ENCODE measurements at places on chromosomes 12 and 14.
A peak's percentile ranks its signal among the peaks of the same experiment; 100 is the strongest.

GRCh38 chr12:45269412-45269751 lies 53.5 kb downstream of the ANO6 start:
- DNase-seq = no peak

- no peak for DNase-seq
Observed at GRCh38 chr14:95467232-95467631, 49.2 kb downstream of the SYNE3 start.

DNA sequence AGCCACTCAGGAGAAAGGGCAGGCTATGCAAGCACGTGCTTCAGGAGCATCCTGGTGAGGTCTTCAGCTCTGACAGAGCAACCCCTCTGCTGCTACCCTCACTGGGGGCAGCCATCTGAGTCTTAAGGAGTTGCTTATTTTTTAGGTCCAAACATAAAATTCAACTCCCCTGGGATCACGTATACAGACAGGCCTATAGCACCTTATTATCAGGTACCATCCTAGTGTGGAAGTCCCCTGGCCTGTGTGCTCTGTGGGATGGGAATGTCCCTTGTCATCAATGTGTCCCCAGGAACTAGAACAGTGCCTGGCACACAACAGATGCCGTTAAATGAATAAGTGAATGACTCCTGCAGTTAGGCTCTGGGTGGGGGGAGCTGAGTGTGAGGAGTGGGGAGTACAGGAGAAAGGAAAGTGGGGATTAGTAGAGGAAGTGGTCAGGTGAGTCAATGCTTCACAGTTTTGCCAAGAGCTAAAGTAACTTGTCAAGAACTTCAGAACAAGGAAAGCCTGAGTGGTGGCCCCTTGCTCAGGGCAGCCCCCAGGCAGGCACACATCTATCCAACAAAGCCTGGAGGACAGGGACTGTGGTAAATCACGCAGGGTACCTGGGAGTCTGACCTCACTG lies 33.5 kb downstream of the DAD1 start:
- peak; percentile 83 for DNase-seq

DNA sequence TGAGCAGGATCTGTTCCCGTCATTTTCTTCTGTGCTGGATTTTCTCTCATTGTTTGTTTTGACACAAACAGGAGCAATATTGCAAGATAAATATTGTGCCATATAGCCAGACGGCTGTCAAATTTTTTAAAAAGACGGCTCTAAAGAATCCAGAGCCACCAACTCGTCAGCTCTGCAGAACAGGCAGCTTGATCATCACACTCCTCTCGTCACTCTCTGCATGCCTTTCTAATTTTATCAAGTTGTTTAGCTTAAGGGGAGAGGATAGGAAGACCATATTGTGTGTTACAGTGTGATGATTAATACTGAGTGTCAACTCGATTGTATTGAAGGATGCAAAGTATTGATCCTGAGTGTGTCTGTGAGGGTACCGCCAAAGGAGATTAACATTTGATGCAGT lies 562.8 kb downstream of the GALC start:
- DNase-seq = no peak

DNA sequence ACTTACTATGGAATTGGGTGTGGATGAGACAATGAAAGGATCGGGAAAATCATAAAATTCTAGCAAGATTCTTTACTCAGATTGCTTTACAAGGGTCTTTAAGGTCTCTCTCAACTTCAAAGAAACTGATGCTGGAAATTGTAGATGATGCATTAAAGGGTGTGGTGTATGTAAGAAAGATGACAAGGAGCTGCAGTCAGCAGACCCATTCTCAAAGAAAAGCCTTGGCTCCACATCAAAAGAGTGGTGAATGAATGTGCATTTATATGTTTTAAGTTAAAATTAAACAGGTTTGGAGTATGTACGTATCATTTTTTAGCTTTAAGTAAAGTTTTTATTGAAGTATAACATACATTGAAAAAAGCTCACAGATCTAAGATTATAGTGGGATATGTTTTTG lies 194.5 kb downstream of the C12orf75 start:
- DNase-seq = no peak
